ENCODE measurements at places on chromosomes 13 and 19.

DNA sequence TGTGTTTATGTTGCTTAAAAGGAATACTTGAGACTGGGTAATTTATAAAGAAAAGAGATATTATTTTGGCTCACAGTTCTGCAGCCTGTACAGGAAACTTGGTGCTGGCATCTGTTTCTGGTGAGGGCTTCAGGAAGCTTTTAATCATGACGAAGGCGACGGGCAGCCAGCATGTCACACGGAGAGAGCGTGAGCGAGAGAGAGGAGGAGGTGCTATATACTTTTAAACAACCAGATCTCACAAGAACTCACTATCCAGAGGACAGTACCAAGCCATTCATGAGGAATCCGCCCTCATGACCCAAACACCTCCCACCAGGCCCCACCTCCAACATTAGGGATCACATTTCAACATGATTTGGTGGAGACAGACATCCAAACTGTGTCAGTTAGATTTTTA is 163.4 kb upstream of the TSC22D1 start:
- DNase-seq = no peak

DNA sequence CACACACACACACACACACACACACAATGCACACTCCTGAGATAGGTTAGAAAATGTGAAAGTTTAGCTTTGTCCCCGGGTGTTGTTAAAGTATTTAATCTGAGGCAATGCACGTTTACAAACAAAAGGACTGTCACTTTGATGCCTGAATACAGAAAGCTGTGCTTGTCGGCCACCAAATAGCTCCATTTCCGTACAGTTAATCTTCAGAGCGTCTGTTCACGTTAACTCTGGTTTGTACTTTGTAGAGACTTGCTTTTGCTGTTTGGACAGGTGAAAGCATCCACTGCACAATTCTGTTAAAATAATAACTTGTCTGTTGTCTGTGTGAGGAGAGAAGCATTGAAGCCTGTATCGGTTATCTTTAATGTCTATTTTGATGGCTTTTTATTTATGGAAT is 267.8 kb downstream of the FGF9 start:
- DNase-seq = no peak

DNA sequence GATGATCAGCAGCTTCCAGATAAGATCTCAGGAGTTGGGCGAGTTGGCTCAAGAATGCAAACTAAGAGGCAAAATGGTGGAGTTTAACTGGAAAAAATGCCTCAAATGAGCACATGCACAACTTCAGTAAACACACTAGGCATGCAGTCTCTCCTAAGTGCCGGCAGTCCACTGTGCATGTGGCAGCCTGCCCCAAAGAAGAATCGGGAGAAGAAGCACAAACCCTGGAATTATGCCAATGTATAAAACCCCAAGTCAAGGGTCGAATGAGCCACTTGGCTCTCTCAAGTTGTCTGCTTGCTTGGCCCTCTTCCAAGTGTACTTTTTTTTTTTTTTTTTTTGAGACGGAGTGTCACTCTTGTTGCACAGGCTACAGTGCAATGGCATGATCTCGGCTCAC is 53.3 kb upstream of the SLITRK1 start:
- DNase-seq = no peak

DNA sequence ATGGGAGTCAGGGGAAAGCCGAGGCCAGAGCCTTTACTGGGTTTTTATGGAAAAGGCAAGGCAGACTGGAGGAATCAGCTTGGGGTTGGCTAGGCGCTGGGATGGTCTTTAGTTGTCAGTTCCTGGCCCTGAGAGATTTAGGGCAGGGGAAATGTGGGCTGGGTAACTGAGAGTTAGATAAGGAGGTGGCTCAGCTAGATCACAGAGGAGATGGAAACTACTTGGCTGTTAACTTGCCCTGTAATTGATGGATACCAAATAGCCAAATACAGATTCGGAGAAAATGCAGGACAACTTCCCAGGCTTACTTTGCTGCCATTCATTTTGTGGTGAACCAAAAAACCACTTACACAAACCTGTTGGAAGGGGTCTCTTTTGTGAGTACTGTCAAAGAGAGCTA is 54.0 kb downstream of the LRCH1 start:
- no peak for DNase-seq

DNA sequence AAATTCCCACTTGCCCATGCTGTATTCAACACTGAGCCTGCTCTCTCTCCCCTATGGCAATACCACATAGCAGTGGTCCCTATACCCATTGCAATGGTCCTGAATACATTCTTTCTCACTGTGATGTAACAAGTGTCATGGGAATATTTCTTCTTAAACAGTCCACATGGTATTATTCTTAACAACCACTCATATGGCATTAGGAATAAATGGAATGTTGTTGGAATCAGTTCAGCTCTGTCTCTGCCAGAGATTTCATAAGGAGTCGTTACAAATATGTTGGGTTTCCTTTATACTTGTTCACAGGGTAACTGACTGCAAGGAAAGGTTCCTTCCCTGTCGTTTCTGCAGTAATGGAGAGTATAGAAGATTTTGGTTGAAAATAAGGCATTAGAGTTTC is 128.3 kb upstream of the SPATA13 start:
- no peak for DNase-seq

DNA sequence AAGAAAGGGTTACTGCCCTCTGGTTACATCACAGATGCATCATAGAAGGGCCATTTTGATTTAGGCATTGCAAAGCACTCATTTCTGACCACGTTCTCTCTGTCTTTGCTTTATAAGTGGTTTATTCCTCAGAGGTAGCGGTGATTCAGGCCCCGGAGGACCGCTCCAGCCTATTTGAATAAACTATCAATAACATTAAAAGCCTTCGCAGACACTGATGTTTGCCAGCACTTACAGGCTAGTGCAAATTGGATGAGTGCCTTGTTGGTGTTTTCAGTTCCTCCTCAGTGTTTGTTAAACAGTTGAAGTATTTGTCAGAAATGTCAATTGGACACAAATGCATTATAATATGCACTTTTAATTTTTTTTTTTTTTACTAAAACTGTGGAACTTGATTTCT is 120.2 kb downstream of the RXFP2 start:
- DNase-seq = peak; percentile 28

GRCh38 chr13:72141855-72142519 is 275.0 kb upstream of the DACH1 start:
- no peak for DNase-seq
